NCI-H510A treated with DMSO at 0.1 percent for 48 hours (cell line): ENCODE measurements at places on chromosomes 4 and X.

- DNase-seq, result no peak
Observed at GRCh38 chr4:820230-821172, 5.4 kb downstream of the CPLX1 start.

- no peak for DNase-seq
Observed at GRCh38 chrX:68714856-68715255, 67.4 kb downstream of the STARD8 start.

GRCh38 chrX:142998447-142999198 is 27.1 kb upstream of the SPANXN4 start:
- no peak for DNase-seq

DNA sequence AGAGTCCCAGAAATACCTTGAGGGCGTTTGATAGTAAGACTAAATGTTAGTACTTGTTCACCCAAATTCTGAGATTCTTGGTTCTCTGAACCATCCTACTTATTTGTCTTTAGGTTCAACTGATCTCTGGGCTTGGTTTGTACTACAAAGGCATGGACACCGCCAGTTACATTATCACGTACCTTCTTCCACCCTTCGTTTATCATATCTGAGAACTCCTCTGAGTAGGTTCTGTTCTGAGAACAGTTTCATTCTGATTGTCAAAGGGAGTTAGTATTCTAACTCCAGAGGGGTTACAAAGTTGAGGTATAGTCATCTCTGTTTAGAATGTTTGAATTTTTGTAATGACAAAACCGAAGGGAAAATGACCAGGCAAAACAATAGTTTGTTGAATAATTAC is 19.3 kb downstream of the ZFX start:
- no peak for DNase-seq

- no peak for DNase-seq
Observed at GRCh38 chr4:37607018-37607417, 79.2 kb downstream of the RELL1 start.

DNA sequence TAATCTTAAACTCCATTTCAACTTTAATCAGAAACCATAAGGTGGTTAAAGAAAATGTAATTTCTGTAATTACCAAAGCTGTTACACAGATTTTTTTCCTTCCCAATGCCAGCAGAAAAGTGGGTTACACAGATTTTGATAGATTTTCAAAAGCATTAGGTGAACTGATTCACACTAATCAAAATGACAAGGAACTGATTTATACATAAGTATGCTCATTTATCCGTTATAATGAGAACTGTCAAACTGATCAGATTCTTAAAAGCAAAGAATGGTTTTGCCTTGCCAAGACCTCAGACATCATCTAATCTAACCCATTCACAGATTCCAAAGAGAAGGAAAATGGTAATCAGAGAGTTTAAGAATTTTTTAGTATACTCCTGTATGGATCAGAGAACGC is 5.2 kb downstream of the UGDH start:
- DNase-seq, result no peak

GRCh38 chr4:35900286-35901243 is 343.7 kb downstream of the ARAP2 start:
- no peak for DNase-seq

DNA sequence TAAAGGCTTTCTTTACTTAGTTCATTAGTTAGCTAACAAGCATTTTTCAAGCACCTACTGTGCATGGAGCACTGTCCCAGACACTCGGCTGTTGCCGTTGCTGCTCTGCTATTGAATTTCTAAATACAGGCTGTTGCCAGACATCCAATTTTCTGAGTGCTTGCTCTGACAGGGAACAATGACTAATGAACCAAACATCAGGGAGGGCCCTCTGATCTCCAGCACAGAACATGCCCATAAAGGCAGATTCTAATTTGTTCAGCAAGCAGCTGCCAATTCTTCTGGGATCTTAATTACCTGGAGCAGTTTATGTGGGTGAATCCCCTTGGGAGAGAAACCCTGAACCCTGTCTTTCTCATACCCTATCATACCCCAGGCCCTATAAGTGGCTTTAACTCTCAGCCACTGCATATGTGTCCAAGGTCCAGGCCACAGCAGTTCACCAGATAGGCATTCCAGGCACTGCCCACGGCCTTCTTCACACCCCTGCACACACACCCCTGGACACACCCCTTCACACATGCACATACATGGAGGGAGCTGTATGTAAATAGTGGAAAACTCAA is 27.9 kb downstream of the TSC22D3 start:
- peak; percentile 46 for DNase-seq

GRCh38 chr4:2860391-2861348 is 17.0 kb downstream of the ADD1 start:
- no peak for DNase-seq

DNA sequence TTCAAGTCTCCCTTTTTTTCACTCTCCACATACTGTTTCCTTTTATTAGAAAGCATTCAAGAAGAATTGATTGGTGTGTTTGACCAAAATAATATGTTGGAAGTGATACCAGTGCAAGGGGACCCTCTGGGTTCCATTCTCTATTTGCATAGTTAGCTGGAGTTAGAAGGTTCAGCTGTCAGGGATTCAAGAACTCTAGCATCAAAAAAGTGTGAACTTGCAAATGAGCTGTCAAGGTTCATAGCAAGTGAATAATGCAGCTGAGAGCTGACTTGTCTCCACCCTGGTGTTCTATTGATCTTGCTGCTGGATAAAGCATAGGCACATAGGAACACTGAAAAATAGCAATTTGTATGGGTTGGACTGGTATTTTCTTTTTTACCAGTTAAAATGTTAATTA is 73.2 kb downstream of the SORBS2 start:
- DNase-seq, result no peak

DNA sequence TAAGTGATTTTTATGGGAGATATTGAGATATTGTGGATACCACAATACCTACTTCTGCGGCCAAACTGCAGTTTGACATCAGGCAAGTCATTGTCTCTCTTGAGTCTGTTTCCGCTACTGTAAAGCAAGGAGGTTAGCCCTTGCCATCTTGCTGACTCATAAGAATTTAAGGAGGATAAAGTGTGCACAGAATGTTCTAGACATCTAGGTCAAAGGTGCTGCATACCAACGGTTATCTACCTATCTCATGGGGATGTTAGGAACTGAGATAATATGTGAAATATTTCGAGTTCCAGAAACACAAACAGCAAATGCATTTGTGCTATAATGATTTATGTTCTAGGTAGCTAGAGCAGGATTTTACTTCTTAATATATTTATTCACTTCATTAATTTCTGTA is 211.5 kb upstream of the NR3C2 start:
- no peak for DNase-seq

- no peak for DNase-seq
Observed at GRCh38 chr4:3729188-3729881, 36.9 kb upstream of the ADRA2C start.

DNA sequence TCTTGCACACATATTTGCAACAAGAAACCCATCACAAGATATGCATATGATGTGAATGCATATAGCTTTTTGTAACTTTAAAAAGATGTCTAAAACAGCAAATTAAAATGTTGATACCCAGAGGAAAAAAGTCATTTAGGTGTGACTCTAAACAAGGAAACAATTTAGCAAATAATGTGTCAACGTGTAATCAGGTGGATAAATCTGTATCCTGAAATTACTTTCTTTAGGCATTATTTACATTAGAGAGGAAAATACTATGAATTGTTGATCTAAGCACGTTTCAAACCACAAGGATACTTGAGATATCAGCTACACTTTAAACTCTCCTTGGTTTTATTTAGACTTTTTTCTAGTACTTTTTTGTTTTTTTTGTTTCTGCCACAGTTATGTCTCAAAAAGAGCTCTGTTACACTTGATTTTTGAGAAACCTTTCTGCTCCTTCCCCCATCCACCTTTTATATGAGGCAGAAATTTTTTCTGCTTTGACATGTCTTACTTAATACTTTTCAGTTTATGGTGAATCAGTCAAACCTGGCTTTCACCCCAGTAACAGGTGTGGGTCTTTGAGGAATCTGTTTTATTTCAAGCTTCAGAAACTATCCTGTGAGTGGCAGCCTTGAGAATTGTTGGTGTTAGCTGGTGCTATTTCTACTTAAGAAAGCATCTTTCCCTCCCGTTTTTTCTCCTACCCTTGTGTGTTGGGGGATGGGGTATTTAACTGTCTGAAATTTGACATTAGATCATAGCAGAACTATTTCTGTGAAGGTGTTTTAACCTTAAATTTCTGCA is 1.9 kb downstream of the NPNT start:
- DNase-seq, result no peak

DNA sequence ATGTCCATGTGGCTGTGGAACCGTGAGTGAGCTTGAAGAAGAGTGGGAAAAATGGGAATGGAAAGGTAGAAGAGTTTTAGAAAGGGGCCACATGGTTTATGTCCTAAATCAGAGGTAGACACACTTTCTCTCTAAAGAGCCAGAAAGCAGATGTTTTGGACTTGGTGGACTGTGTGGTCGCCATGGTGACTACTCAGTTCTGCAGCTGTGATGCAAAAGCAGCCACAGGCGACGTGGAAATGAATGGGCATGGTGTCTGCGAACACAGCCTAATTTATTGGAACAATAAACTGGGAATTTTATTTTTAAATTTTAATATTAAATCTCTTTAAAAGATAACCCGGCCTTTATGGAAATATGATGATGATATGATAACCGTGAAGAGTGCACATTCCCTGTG is 386.0 kb upstream of the FAT1 start:
- DNase-seq, result no peak
